CD4-positive, alpha-beta T cell treated with Interleukin-17A for 1 hour (primary cell): ENCODE measurements at places on chromosomes 2 and 18.
A peak's percentile ranks its signal among the peaks of the same experiment; 100 is the strongest.

GRCh38 chr2:30577151-30577550 is 130.1 kb downstream of the LCLAT1 start:
- no peak for DNase-seq

DNA sequence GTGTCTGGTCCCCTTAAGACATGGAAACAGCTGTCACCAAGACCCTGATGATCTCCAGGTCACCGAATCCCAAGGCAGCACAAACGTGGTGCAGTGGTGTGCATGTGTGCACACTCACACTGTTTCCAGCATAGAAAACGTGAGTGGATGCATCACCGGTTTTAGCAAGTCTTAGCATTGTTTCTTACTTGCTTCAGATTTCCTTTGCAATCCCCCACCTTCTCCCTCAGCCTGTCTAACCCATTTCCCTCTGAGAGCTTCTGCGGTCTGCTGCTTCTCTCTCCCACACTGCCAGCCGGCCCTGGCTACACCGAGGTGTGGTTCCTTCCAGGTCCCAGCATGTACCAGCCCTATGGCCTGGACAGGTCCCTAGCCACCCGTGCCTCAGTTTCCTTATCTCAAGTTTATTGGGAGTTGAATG is 343.4 kb upstream of the HS6ST1 start:
- no peak for DNase-seq

- no peak for DNase-seq
Measured at GRCh38 chr2:62441421-62441820, 64.6 kb downstream of the TMEM17 start.

- DNase-seq, result no peak
Measured at GRCh38 chr2:30221531-30221930, 9.8 kb upstream of the LBH start.

DNA sequence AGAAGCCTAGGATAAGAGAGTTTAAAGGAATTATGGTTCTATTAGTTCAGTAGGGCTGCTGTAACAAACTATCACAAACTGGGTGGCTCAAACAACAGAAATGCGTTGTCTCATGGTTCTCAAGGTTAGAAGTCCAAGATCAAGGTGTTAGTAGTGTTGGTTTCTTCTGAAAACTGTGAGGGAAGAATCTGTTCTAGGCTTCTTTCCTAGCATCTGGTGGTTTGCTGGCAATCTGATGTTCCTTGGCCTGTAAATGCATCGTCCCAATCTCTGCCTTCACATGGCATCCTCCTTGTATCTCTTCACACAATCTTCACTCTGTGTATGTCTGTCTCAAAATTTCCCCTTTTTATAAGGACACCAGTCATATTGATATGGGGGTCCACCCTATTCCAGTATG is 76.3 kb downstream of the MDH1 start:
- DNase-seq, result no peak

- no peak for DNase-seq
Measured at GRCh38 chr2:37306024-37306423, 18.6 kb downstream of the PRKD3 start.

GRCh38 chr2:8193686-8194615 is 487.9 kb upstream of the ID2 start:
- no peak for DNase-seq

DNA sequence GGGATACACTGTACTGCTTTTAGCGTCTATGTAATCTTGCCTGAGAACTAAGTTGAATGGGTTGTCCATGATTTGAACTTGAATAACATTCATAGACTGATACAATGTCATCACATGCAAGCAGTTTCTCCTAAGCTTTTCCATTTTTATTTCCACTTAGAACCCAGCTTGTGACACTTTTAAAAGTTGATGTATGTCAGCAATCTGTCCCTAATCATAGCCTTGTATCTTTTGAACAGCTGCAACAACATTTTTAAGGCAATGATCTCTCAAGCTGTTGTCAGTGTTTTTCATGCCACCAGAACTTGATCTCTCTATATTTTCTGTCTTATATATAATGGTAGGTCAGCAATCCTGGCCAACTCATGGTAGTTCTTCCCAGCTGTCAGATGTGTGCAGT is 185.0 kb downstream of the DOK6 start:
- no peak for DNase-seq

- no peak for DNase-seq
Measured at GRCh38 chr2:44230378-44230777, 44.9 kb upstream of the SLC3A1 start.

GRCh38 chr2:11073251-11073650 is 82.0 kb upstream of the SLC66A3 start:
- DNase-seq, result peak; percentile 7

GRCh38 chr2:545228-545627 is 132.0 kb downstream of the TMEM18 start:
- no peak for DNase-seq

DNA sequence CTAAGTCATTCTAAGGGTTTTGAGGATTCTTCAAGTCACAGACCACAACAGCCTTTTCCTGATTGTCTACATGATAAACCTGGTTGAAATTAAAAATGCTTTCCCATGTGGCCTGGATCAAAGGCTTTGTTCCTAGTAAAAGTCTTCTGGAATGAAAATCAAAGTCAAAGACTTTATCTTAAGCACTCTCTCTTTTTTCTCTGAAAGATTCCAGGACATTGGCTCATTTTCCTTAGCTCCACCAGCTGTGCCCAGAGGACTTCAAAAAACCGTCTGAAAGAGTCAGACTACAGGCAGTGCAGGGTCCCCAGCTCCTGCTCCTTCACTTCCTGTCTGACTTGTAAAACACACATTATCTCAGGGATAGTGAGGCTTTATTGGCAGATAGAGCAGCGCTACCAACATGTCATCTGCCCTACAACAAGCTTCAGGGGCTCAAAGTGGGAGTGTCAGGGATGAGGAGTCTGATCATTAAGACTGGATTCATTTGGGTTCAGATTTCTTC is 148.2 kb downstream of the ESCO1 start:
- no peak for DNase-seq

- no peak for DNase-seq
Measured at GRCh38 chr2:221495731-221496130, 76.4 kb downstream of the EPHA4 start.

GRCh38 chr2:36697424-36698066 is 1.0 kb downstream of the VIT start:
- DNase-seq, result no peak

DNA sequence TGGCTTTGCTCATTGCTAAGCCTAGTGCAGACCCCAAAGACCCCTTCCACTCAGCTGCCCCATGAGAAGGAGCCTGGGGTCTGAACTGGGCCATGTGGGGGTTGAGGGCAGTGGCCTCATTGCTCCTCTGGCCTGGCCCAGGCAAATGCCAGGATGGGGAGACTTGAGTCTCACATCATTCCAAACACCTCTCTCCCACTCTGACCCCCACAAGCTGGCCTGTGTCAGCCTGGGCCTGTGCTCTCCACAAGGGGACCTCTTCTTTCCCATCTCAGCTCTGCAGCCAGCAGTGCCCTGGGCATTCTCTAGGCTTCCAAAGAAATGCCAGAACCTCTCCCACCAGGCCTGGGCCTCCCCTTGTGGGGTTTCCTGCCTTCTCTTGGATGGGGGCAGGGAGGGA is 45.8 kb upstream of the OTOF start:
- no peak for DNase-seq

GRCh38 chr18:63701952-63702351 is 808 bp upstream of the SERPINB11 start:
- no peak for DNase-seq

GRCh38 chr2:234772733-234773060 is 179.1 kb upstream of the SH3BP4 start:
- DNase-seq, result no peak

- DNase-seq, result peak; percentile 44
Measured at GRCh38 chr18:48934723-48935432, 15.9 kb downstream of the SMAD7 start.

GRCh38 chr2:173090276-173090877 is 14.7 kb downstream of the MAP3K20 start:
- DNase-seq, result no peak

DNA sequence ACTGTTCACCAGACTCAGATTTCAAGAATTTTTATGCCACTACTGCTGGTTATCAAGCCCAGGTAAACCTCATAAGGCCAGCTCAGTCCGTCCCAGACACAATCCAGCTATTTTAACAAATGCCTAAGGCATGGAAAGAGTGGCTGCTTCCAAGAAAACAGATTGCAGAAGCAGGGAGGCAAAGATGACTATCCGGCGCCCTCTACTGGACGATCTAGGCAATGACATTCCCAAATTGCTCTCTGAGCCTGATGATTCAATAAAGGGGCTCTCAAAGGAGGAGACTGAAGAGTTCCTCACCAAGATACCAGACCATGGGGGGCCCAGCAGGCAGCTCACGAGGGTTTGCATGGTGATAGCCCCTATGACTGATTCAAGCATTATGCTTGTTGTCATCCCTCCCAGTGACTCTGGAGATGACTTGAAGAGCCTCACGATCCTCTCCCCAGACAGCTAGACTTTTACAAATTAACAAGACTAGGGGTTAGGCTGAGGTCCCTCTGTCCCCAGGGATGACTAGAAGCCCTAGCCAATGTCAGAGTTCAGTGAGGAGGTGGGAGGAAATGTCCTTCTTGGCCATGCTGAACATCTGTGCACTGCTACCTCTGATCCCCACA is 25.0 kb downstream of the SERPINB8 start:
- peak; percentile 49 for DNase-seq

DNA sequence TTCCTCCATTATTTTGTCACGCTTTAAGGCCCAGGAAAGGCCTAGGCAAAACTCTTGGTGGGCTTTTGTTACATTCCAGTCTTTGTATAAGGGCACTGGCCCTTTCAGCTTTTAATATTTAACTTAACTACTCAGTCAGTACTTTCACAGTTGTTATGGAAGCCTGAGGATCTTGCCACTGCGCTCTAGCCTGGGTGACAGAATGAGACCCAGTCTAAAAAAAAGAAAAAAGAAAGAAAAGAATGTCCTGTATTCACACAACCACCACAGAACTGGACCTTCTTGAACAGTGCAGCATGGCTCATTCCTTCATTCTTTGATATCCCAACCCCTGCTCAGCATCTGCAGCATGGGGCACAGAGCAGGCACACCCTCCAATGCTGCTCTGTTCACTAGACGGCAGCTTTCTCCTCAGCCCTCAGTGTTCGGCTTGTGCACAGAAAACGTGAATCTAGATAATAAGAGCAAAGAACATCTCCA is 93.4 kb upstream of the MSH2 start:
- DNase-seq, result no peak

GRCh38 chr2:41910126-41910525 is 137.7 kb upstream of the PKDCC start:
- no peak for DNase-seq

DNA sequence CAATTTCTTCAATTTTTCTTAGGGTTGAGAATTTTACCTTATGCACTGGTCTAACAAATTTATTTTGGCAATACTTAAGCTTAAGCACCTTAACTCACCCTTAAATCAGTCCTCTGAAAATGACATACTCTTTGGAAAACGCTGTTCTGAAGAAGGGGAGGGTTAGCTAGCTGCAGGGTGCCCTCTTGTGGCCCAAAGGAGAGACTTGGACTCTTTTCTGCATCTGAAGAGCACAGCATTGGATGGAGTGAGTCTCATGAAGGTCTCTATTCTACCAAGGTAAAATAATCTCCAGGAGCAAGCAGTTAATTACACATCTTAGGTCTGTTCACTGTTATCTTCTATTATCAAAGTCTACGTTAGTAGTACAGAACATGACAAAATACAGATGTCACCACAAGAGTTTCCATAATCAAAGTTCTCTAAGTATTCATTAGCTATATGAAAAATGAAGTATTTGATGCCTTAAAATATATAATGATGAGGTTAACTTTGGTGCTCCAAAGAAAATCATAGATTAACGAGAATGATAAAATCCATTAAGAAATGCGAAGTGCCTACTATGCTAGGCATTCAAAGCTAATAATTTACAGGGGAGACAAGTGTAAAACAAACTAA is 24.4 kb downstream of the PUM2 start:
- peak; percentile 66 for DNase-seq

DNA sequence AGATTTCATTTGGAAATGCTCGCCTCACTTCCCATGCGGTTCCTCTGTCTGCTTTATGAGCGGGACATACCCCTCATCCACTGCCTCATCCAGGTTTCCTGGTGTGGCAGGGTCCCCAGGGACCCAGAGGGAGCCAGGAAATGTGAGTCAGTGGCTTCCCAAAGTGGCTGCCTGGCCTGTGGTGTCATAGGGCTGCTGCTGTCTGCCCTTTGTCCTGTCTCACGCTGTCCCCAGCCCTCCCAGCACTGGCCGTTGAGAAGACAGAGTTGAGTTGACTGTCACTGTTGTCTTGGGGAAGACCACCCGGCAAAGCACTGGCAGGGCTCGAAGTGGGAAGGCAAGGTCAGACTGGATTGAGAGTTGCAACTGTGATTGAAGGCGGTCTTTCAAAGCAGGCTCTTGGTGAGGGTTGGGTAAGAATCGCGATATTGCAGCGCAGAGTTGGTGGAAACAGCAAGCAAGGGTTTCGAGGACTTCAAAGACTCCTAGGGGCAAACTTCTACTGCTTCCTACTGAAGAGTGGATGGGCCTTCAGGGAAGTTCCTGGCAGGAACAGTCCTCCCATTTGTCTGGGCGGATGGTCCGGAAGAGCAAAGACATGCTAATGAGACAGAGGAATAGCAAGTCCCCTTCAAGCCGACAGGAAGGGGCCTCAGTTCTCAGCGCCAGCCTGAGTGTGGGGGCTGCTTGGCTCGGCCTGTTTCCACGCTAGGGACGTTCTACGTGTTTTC is 33.9 kb downstream of the RAB31 start:
- no peak for DNase-seq

DNA sequence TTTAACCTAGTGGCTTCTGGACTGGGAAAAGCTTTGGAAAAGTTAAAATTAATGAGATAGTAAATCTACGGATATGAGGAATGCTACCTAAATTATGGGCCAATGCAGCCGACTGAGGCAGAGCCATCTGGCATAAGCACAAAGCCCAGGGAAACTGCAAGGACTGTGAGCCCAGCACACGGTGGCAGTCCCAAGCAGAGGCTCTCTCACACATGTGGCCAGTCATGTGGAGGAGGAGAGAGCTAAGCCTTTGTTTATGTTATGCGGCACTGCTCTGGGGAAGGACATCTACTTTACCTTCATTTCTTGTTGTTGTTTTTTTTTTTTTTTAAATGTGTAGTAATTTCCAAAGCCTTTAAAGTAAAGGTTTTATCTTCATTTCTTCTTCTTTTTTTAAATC is 267.0 kb downstream of the STK39 start:
- DNase-seq, result no peak

DNA sequence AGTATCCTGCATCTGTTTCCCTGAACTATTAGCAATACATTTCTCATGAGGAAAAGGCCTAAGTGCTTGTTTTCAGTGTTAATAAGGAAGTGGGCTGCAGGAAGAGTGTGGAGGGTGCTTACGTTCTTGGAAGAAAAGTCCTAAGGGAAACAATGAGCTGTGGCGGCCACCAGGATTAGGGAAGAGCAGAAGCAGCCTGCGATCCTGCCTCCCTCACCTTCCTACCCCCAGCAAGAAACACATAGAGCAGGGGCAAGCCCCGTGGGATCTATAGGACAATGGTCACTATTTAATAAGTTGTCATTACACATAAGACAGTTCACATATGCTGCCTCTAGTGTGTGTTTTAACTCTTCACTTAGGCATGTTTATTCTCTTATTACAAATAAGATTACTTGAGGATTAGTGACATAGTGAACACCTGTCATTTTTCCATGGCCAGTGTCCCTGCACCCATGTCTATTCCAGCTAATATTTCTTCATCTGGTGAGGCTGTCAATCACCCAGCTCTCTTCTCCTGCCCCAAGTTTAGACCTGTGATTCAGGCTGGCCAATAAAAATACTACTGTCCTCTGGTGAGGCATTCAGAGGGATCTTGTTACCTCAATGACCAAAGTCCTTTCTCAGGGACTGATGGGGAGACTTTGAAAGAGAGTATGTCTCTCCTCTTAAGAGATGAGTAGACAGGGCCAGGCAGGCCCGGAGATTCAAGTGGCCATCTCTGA is 510.9 kb upstream of the CELF4 start:
- no peak for DNase-seq

- DNase-seq, result peak; percentile 67
Measured at GRCh38 chr2:9813312-9814128, 29.8 kb upstream of the TAF1B start.
